ENCODE measurements at places on chromosomes 11 and 22.

- no peak for DNase-seq
Measured at GRCh38 chr22:48106715-48107259, 1344.3 kb downstream of the TBC1D22A start.

GRCh38 chr22:45398214-45398613, 15.2 kb downstream of the SMC1B start:
- no peak for DNase-seq

DNA sequence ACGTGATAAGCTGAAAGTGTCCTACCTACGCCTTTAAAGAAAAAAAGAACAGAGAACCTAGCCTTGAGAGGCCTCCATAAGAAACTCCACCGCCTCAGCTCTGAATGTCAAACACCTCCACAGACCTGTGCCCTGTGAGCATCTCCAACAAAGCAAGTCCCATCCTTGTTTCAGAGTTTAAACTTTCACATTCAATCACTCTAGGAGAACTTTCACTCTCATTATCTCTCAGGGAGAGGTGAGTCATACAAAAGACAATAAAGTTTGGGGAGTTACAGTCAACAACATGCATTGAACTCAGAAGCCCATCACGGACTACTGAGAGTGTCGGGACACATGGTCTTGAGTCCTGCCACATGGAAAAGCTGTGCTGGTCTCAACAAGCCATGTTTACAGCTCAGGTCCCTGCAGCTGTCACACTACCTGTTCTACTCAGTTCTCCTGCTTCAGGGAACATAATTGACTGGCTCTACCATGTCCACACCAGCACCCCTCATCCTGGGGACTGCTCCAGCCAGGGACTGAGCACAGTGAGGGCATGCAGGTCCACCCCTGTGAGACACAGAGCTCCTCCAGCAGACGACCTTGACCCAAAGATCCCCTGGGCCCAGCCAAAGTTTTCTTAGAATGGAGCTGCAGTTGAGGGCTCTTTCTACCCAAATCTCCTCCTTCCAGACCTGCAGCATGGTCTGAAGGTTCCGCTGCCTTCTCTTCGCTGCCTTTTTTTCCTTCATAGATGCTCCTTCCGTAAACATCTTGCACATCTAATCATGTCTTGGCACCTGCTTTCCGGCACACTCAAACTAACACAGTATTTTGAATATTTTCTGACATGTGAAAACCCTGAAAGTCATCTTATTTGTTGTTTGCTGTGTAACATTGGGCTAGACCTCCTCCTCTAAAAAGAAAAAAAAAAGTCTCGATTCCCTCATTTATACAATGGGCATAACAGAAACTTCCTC, 114.9 kb downstream of the ETS1 start:
- no peak for DNase-seq

GRCh38 chr22:48070083-48070482, 1307.6 kb downstream of the TBC1D22A start:
- no peak for DNase-seq

GRCh38 chr22:41458161-41458728, 10.2 kb downstream of the PHF5A start:
- no peak for DNase-seq

GRCh38 chr11:58471892-58472291, 29.9 kb upstream of the OR5B12 start:
- DNase-seq, result no peak

- DNase-seq, result no peak
Measured at GRCh38 chr11:70833011-70833410, 419.4 kb downstream of the SHANK2 start.

DNA sequence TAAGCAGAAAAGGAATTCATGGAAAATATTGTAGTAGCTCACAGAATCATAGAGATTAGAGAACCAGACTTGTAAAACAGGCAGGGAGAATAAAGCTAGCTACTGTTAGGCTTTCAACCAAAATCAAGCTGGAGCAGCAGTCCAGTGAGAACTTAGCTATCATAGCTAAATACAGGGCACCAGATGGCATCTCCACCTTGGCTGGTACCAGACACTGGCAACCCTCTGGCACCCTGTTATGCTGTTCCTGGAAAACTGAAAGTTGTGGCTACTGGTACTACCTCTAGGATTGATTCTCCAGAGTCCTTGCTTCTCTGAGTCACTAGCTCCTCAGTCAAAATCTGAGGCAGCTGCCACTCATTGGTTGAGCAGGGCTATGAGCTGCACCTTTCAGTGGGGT, 6.0 kb upstream of the DRD2 start:
- no peak for DNase-seq

- no peak for DNase-seq
Measured at GRCh38 chr11:117366248-117366647, 38.6 kb downstream of the CEP164 start.

GRCh38 chr22:46054091-46055073, 77.4 kb upstream of the WNT7B start:
- no peak for DNase-seq

DNA sequence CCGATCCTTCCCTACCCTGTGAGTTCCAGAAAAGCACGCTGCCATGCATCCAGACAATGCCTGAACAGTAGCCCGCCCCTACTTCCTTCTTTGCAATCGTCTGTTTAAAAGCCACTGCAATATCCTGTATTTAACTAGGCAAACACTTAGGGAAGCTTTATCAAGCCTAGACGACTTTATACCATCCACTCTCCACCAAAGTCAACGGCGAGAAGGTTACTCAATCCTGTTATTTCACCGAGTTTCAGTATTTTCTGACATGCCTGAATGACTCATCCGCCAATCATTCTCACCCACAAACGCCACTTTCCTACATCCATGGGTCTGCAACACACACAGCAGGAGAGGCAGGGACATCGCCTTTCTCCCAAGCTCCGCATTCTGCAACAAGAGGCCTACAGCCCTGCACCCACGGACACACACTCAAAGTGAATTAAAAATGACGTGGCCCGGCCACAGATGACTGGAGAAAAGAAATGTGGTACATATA, 9.3 kb downstream of the CELSR1 start:
- no peak for DNase-seq

GRCh38 chr11:134658481-134659225, 246.6 kb upstream of the B3GAT1 start:
- DNase-seq, result no peak

GRCh38 chr22:45598596-45599217, 72.9 kb upstream of the ATXN10 start:
- no peak for DNase-seq

- DNase-seq, result no peak
Measured at GRCh38 chr22:27284324-27284723, 517.2 kb downstream of the MN1 start.

DNA sequence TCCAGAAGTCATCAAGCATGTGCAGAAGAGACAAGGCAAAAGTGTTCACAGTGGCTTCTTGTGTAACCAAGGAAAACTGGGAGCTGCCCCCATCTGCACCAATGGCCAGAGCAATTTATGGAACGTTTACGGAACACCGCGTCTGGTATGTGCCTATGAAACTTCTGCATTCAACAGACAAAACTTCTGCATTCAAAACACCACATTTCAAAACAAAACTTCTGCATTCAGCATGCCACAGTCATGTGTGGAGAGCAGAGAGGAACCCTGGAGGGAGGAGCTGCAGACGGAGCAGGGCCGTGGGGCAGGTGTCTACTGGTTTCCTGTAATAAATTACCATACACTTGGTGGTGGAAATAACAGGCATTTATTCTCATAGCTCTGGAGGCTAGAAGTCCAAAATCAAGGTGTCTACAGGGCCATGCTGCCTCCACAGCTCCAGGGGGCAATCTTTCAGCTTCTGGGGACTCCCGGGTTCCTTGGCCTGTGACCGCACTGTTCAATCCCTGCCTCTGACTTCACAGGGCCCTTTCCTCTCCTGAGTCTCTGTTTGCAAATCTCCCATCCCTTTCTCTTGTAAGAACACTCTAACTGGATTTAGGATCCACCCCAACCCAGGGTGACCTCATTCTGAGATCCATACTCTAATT, 32.2 kb downstream of the RPL3 start:
- no peak for DNase-seq

- DNase-seq, result no peak
Measured at GRCh38 chr22:50216055-50216683, 15.4 kb downstream of the SELENOO start.

- no peak for DNase-seq
Measured at GRCh38 chr11:61539006-61539405, 30.5 kb downstream of the LRRC10B start.

DNA sequence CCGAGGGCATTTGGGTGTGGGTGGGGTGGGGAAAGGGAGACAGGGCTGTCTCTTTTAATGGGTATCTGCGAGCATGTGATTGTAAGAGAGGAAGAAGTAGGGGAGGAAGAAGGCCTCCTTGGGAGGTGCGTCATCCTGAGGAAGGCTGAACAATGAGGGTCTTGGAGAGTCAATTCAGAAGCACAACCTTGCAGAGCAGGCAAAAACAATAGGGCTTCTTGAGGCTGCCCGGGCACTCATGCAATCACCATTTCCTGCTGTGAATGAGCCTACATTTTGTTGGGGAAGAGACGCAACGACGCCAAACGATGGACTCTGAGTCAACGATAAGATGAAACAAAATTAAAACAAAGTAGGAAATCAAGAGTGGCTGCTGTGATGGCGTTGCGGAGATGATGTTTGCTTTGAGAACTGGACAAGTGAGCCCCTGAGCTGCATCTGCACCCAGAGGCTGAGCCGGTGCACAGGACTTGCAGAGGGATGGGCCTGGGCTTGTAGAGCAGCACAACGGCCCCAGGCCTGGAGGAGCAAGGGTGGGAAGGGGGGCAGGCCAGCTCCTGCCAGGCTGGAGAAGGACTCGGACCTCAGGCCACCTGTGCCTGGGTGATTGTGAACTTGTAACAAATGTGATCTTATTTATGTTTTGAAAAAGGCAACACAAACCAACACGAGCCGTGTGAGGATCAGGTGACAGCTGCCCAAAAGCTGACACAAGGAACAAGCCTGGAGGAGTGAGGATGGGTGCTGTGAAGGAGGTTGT, 92.3 kb upstream of the B3GAT1 start:
- no peak for DNase-seq

- DNase-seq, result no peak
Measured at GRCh38 chr11:69308936-69309615, 15.1 kb downstream of the MYEOV start.

- no peak for DNase-seq
Measured at GRCh38 chr11:72079819-72080325, 470 bp downstream of the NUMA1 start.

GRCh38 chr22:26127556-26127955, 41.7 kb upstream of the SEZ6L start:
- DNase-seq, result no peak

DNA sequence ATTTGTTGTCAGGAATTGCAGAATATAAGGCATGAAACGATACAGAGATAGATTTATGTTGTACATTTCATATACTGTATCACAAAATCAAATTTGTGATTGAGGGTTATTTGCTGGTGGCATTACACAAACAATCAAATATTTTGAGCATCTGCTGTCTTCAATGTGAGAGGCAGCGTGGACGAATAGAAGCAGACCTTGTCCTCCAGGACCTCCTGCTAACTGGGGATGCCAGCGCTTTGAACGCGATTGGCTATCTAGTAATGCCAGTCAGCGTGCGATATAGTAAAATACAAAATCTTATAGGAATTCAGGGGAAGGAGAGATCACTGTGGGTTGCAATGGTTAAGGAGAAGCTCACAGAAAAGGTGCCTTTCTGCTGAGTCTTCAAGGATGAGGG, 631 bp upstream of the SNX19 start:
- DNase-seq, result no peak

GRCh38 chr11:64687643-64688533, 35.1 kb downstream of the NRXN2 start:
- no peak for DNase-seq

GRCh38 chr11:70032470-70032795, 45.7 kb upstream of the ANO1 start:
- DNase-seq, result no peak

DNA sequence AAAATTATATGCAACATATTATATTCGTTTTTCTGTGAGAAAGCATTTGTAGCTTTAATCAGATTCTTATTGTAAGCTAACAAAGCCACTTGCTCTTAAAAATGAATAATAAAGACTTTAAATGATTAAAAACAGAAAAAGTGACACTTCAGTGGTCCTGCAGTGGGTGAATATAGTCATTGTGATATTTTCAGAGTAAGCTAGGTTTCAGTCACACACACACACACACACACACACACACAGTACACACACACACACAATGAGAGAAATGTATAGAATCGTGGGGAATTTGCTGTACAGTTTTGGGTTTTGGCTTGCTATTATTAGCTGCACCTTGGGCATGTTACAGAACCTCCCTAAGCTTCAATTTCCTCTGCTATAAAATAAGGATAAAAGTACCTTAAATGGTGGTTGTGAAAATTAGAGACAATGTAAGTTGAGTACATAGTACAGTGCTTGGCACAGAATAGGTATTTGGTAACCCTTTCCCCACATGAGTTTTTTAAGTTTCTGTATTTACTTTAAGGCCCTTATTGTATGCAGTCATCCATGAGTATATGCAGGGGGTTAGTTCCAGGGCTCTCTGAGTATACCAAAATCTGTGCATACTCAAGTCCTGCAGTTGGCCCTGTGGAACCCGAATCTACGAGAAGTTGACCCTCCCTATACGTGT, 39.8 kb downstream of the CSTPP1 start:
- no peak for DNase-seq

DNA sequence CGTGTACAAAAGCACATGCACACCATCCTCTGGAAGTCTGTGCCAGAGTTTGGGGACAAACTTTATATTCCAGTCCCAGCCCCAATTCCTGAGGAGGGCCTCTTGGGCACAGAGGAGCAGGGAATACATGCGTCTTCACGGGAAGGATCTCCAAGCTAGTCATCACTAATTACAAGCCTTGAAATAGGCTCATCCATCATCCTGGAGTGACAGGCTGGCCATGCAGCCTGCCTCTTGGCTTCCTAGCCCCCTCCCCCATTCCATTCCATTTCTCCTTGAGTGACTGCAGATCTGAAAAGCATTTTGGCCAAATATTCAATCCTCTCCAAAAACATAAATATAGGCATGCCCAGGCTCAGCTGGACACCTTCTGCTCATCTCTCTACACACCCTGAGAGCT, 24.8 kb downstream of the SERPING1 start:
- DNase-seq, result no peak

DNA sequence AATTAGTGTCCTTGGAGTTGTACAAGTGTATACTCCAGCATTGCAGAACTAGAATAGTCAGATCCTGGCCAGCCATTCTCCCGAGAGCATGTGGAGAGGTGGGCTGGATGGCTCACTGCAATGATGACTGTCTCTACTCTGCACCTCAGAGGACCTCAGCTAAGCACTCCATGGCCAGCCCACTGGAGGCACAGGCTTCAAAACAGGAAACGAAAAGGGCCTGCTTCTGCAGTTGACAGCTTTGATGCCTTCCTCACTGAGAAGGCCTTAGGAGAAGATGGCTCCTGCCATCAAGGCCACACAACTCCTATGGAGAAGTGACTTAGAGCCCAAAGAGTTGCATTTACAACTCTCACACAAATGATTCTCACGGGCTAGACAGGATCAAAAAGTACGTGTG, 9.1 kb downstream of the POLD4 start:
- DNase-seq, result no peak

GRCh38 chr11:44926036-44926435, 24.6 kb downstream of the TP53I11 start:
- no peak for DNase-seq
